Smooth muscle cell of the coronary artery (primary cell): ENCODE measurements at places on chromosomes 4 and X. TPM values are rescaled to one million over a fixed set of nuclear protein-coding genes. Genes with fewer than 3 reads are reported as not detected.

Gene AKAP4
- not detected in 2 replicates for total RNA-seq

Gene LONRF3
- 0.47 and 1.1 TPM in 2 replicates for total RNA-seq

Gene MAP7D3
- 10.9 and 15.9 TPM in 2 replicates for total RNA-seq

Gene CXCL1
- 9.9 and 26.6 TPM in 2 replicates for total RNA-seq

Gene ETDA
- total RNA-seq, result not detected in 2 replicates

Gene GPRASP1
- 1.5 and 6.2 TPM in 2 replicates for total RNA-seq

Gene ADGRL3
- total RNA-seq, result 0.35 TPM in 1 of 2 replicates, not detected in the other

Gene PRKX
- 7.5 and 9.9 TPM in 2 replicates for total RNA-seq

Gene POU3F4
- total RNA-seq, result not detected in 2 replicates

Gene PNMA6A
- total RNA-seq, result 0.68 and 2.2 TPM in 2 replicates

Gene EDA
- total RNA-seq, result 0.15 and 0.35 TPM in 2 replicates

Gene MID2
- total RNA-seq, result 6.4 and 11.9 TPM in 2 replicates

Gene CLDN2
- total RNA-seq, result under 0.01 TPM in 1 of 2 replicates, not detected in the other

Gene EBP
- 45.9 and 78.8 TPM in 2 replicates for total RNA-seq
